Skin of body (tissue), 3 donors: ENCODE measurements at places on chromosomes 4 and X. TPM values are rescaled to one million over a fixed set of nuclear protein-coding genes. Genes with fewer than 3 reads are reported as not detected.

LGI2 gene
- total RNA-seq: 0.69 TPM

DNA sequence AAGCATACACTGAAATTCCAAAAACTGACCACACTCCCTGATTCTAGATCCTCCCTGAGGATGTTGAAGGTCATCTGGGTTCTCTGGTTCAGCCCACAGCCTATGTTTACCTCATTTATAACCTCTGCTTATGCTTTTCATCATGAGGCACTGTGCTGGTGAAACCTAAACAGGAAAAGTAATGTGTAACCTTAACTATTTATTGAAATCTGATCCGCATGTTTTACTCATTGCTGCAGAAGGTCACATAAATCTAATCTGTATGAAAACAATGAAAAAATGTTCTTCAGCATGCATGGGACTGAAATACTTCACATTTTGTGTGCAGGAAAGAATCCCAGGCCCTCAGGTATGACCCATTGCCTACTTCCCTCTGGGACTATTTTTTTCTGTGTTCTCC, 30.3 kb downstream of the UCHL1 start:
- DNase-seq: no peak

DNA sequence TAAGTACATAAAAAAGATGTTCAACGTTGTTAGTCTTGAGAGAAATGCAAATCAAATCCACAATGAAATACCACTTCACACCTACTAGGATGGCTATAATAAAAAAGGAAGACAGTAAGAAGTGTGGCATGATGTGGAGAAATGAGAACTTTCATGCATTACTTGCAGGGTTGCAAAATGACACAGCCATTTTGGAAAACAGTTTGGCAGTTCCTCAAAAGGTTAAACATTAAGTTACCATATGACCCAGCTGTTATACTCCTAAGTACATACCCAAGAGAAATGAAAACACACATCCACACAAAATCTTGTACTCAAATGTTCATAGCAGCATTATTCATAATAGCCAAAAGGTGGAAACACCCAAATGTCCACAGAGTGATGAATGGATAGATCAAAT, 25.8 kb upstream of the LIMCH1 start:
- DNase-seq: no peak

DNA sequence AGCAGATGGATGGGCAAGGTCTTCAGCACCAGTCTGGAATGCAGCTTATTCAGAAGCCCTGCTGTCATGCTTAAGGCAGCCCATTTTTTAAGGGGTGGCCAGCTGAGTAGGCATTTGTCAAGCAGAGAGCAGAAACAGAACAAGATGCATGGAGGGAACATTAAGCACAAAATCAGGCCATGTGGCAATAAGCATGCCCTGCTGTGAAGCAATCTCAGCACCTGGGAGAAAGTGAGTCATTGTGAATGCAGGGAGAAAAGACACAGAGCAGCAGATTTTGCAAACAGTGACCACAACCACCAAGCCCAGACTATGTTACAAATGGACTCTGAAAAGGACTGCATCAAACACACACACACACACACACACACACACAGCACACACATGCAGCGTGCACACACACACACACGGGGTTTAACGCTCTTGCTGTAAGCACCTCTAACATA, 94.1 kb upstream of the GALNT7 start:
- no peak for DNase-seq
